Stimulated activated CD4-positive, alpha-beta T cell treated with anti-CD3 and anti-CD28 coated beads, Interleukin-2, amount 100 ng/mL, for 4 hours (primary cell): ENCODE measurements at places on chromosomes 16 and 17.
A peak's percentile ranks its signal among the peaks of the same experiment; 100 is the strongest.

DNA sequence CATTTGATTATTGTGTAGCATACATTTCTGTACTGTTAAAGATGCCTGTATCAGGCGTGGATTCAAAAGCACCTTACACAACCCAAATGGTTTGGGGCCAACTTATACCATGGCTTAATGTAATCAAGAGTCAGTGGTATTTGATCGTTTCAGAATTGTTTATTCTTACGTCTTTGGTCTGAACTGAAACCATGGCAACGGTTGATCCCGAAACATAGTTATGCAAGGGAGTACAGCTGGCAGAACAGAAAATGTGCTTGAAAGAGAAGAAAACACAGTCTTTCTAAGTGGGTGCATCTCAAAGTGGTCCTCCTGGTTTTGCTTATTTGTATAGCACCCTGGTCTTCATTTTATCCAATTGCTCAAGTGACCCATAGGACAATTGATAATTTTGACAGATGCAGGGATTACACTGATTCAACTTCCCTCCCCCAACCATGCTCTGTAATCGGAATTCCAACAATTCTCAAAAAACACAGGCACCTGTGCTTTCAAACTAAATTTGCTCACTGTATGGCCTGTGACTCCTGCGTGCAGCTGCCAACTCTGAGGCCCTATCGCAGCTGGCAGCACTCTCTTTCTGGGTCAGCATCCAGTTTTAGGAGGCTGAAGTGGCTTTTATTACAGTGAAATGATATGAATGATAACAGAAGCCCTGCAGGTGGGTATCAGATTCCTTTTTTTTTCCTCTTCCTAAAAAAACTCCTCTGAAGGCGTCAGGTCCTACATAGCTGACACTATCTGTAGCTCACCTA is 77.0 kb upstream of the AXIN2 start:
- DNase-seq, result no peak

DNA sequence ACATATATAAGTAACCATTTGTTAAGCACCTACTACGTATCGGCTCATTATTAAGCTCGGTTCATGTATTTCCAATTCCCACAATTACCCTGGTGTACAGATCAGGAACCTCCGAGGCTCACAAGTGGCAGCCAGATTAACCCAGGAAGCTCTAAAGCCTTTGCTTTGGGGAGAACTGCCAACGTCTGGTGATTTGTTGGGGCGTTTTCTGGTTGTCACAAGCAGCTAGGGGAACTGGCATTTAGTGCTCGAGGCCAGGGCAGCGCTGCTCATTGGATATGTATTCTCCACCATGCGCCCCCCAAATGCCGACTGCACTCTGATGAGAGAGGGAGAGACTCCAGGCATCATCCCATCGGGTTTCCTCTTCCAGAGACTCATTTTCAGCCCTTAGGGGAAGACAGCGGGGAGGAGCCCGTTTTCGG is 541 bp downstream of the ZNF18 start:
- peak; percentile 9 for DNase-seq

- no peak for DNase-seq
Observed at GRCh38 chr16:89046491-89046890, 47.2 kb upstream of the ACSF3 start.

DNA sequence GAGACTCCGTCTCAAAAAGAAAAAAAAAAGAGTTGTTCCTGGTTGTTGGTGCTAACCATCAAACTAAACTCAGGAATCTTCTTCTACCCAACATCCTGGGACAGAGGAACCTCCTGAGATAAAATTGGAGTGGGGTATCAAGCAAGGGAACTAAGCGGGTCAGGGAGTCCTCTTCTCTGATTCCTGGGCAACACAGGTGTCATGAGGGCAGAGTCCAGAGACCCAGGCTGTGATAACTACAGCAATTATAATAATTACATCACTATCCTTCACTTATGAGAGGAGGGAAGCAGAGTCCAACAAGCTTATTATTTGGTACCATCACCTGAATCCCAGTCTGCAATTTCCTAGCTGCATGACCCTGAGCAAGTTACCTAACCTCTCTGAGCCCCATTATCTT is 8.1 kb downstream of the C17orf50 start:
- DNase-seq, result no peak

- no peak for DNase-seq
Observed at GRCh38 chr17:45293413-45294211, 23.2 kb downstream of the MAP3K14 start.

DNA sequence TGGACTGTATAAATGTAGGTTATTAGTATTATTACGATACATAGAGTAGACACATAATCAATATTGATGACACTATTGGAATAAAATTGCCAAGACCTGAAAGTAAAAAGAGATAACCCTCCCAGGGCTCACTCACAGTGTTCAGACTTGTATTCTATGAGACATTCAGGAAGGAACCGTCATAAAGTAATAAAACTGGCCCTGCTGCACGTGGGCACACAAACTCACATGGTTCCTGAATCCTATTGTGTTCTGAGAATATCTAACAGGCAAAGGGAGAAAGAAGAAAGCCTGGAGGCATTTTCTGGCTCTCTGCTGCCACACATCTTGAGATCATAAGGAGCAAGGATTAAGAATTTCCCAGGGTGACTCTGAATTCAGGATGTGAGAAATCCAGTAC is 575.9 kb downstream of the HS3ST4 start:
- no peak for DNase-seq

DNA sequence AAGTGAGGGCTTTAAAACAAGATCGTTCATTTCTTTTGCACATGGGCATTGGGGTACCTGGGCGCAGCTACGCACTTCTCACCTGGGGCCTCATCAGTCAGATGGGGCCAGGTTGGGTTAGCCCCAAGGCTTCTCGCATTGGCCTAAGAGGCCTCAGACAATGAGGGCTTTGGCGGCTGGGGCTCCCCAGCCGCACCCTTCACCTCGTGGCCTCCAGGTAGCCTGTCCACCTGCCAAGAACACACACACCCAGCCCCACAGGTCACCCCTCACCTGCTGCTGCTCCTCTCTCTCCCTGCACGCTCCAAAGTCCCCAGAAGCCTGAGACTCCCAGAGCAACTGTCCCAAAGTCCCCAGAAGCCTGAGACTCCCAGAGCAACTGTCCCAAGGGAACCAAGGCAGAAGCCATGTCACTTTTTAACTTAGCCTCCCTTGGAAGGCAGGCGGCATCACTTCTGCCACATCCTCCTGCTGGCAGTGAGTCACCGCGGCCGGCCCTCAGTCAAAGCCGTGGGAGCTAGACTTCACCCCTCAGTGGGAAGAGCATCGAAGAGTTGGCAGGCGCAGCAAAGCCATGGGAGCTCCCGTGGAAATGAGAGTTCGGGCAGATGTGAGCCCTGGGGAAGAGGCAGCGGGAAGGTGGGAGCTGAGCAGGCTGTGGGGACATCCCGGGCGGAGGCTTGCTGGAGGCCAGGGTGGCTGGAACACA is 78.9 kb upstream of the PLCG2 start:
- DNase-seq, result no peak

DNA sequence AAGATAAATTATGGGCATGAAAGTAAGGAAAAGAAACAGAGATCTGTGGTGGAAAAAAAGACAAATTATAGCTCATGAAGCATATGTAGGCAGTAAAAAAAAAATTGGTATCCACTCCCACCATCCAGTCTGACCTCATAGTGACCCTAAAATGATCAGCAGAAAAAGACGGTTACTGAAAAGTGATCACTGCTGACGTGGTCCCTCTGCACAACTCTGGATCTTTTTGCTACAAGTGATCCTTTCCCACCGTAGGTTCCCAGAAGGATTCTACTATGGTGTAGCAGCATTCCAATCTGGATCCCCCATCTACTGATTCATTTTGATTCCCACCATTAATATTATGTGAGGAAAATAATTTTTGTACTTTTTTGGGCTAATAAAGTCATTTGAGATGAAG is 10.9 kb upstream of the CHST6 start:
- no peak for DNase-seq

DNA sequence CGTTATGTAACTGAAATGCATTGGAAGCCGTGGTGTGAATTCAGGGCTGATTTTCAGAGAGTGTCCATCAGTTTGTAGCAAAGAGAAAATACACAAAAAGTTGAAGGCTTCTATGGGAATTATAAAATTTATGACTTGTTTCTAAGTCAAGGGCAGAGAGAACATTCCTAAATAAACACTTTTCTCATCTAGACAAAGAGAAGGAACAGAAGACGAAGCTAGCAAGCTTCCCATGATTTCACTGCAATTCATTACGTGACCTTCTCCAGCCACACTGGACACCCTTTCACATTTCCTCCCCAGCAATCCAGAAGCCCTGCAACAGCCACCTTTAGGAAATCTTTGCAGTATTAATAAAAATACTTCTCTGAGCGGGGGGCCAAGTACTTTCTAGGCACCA is 67.8 kb downstream of the TMEM100 start:
- DNase-seq, result no peak

- no peak for DNase-seq
Observed at GRCh38 chr17:37816950-37817349, 72.1 kb upstream of the HNF1B start.

DNA sequence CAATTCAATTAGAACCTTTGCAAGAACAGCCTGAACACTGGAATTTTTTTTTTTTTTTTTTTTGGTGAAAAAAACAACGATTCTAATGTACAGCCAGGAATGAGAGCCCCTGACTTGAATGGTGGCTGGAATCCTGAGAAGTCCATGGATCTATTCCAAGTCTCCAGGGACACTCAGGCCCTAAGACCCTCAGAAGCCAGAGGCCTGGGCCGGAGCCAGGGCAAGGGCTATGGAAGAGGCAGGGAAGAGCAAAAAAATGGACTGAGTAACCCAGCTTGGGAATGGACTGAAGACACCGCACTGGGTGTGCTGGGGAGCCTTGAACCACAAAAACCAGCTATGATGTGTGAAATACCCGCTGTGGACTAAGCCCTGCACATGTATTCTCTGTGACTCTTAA is 60.3 kb upstream of the LHX1 start:
- no peak for DNase-seq

DNA sequence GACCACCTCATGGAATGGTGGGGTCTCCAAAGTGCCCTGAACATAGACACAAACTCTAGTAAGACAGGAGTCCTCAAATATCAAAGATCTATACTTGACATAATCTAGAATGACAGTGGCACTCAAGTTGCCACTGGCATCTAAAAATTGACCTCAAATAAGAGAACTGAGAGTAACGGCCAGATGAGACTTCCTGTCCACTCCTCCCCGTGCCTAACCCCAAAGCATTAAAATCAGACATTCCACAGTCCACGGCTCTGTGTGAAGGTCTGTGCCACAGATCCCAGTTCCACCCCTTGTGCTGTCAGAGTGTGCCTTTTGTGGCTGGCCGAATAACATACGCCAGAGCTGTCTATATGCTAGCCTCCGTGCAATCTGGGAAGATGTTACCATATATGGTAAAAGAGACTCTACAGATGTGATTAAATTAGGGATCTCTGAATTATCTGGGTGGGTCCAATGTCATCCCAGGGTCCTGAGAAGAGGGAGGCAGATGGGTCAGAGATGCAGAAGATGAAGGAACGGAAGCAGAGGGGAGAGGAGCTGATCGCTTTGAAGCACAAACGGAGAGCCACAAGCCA is 21.0 kb upstream of the EVPL start:
- DNase-seq, result no peak

DNA sequence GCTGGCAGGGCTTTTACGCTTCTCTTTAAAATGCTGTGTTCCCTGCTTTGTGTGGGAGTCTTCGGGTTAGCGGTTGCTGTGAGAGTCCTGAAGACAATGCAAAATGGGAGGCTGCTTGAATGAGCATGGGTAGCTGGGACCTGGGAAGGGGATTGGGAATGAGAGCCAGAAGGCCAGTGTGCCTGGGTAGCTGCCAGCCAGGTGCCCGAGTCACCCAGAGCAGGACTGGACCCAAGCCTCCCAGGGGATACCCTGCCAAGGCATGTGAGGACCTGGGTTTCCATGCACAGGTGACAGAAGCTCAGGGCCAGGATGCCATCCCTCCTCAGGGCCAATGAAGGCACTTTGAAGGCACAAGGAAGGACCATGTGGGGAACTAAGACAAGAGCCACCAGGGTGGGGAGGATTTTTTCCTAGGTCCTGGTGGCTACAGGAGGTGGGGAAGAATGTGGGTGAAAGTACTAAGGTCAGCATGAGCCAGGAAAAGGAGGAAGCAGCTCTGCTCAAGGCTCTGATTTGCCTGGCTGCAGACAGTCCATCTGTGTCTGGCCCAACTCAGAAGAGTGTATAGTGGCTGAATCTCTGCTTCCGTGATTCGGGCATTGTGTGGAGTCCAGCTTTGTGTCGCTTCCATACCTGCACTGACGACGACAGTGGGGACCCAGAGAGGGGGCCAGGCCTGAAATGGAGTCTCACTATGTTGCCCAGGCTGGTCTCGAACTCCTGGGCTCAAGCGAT is 20.5 kb downstream of the TMEM94 start:
- DNase-seq, result no peak

- no peak for DNase-seq
Observed at GRCh38 chr16:77674888-77675287, 47.4 kb upstream of the NUDT7 start.

DNA sequence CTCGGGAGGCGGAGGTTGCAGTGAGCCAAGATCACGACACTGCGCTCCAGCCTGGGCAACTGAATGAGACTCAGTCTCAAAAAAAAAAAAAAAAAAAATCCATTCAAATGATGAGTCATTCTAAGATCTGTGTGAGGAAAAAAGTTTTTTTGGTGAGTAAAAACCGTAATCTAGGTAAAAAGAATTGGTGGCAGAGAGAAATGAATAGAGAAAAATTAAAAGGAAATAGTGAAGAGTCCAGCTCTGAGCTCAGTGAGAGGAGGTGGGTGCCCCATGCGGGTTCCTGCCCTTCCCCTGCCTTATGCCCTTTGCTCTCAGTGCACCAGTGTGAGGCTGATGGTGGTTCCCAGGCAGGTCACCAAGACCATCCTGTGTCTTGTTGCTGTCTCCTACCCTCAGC is 20.9 kb downstream of the GAN start:
- no peak for DNase-seq

DNA sequence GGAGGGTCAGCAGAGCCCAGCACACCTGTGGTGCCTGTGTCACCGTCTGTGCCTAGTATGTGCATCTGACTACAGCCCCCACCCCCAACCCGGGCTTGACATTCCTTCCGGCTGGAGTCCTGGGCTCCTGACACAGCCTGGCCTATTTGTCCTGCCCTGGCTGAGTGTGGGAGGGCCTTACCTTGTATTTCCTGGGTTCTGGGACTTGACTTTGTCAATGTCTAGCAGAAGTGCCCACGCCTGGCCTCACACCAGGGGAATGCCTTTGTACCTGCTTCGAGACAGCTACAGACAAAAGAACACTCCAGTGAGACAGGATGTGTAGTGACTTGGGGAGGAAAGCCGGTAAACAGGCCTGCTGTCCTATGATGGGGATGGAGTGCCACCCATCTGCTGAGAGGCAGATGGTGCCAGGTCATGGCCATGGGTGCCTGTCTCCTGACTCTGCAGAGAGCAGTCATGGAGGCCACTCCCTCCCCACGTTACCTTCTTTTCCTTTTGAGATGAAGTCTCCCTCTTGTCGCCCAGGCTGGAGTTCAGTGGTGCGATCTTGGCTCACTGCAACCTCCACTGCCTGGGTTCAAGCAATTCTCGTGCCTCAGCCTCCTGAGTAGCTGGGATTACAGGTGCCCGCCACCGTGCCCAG is 42.8 kb downstream of the TNFRSF13B start:
- DNase-seq, result no peak

- no peak for DNase-seq
Observed at GRCh38 chr17:11302401-11303186, 61.6 kb downstream of the SHISA6 start.

GRCh38 chr17:64270885-64271284 is 7.8 kb upstream of the TEX2 start:
- DNase-seq, result no peak

GRCh38 chr16:71758293-71758760 is 33.8 kb upstream of the PHLPP2 start:
- no peak for DNase-seq

GRCh38 chr16:89147085-89147817 is 24.3 kb upstream of the CDH15 start:
- DNase-seq, result no peak
